NCI-H2081 (cell line): ENCODE measurements at places on chromosomes 16 and 17.
A peak's percentile ranks its signal among the peaks of the same experiment; 100 is the strongest.

DNA sequence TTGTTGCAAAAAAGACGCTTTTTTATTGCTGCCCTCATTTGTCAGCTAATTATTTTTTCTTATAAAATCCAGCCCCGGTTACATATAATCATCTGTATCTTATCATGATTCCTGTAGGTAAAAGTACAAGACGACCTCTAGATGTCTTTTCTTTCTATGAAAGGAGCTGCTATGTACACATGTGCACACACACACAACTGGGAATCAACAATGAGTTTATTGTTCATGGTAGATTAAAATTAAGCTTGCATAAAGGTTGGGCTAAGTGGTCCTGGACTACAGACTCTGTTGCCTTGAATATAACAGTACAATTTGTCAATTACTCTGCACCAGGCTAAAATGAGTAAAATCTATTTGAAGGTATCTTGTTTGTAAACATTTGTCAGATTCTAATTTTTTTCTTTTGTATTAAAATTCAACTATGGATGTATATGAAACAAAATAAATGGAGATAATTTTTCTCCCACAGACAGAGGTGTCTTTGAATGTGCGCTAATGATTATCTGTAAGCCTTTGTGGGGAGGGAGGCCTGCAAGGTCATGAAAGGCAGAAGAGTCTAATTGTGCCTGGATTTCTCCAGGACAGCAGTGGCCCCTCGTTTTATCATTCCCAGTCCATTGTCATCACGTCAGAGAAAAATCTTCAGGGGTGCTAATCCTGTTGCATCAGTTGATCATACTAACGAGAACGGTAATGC is 13.4 kb downstream of the C17orf58 start:
- DNase-seq, result no peak

GRCh38 chr17:31653691-31654090 is 205.4 kb downstream of the COPRS start:
- no peak for DNase-seq

- no peak for DNase-seq
Observed at GRCh38 chr16:23742766-23743165, 12.1 kb upstream of the CHP2 start.

DNA sequence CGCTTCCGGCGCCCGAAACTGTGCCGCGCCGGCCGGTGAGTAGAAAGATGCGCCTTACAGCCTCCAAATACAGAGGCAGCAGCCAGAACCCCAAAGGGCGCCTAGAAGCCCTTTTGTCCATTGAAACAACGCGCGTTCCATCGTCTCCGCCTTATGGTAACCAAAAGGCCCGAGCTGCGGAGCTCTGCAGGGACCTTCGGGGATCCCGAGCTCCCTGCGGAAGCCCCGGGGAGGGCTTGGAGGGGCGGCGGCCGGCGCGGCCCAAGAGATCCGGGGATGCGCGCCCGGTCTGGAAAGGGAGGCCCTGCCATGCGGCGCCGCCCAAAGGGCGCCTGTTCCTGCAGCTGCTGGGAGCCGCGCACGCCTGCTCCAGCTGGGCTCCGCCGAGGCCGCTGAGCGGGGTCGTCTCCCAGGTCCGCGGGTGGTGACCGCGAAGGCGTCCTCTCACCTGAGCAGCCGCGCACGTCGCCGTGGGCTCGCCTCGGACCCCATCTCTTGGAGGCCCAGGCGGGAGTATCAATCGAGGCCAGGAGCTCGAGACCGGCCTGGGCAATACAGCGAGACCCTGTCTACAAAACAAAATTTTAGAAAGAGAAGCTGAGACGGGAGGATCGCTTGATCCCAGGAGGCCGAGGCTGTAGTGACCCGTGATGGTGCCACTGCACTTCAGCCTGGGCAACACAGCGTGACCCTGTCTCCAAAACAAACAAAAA is 742 bp upstream of the FBXO31 start:
- peak; percentile 74 for DNase-seq
